SW 1271 (cell line): ENCODE measurements at places on chromosomes 7 and 10.

DNA sequence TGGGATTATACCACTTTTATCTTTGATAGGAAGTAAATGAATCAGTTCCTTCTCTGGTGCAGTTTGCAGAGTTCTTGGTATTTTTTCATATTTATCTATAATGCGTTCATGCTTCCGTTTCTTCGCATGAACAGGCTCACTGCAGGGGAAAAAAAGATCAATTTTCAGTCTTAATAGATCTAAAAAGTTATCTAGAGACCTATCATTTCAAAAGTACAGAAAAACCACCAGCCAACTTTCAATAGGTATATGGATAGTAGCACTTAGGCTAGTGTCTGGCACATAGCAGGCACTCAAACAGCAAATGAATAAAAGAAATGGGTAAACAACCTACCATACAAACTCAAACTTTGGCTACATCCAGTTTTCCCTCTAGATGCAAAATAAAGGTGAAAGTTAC is 5.5 kb downstream of the NOC3L start:
- DNase-seq: no peak

- DNase-seq: no peak
These were observed 106.6 kb downstream of the ADAM22 start for GRCh38 chr7:88040694-88041093.

DNA sequence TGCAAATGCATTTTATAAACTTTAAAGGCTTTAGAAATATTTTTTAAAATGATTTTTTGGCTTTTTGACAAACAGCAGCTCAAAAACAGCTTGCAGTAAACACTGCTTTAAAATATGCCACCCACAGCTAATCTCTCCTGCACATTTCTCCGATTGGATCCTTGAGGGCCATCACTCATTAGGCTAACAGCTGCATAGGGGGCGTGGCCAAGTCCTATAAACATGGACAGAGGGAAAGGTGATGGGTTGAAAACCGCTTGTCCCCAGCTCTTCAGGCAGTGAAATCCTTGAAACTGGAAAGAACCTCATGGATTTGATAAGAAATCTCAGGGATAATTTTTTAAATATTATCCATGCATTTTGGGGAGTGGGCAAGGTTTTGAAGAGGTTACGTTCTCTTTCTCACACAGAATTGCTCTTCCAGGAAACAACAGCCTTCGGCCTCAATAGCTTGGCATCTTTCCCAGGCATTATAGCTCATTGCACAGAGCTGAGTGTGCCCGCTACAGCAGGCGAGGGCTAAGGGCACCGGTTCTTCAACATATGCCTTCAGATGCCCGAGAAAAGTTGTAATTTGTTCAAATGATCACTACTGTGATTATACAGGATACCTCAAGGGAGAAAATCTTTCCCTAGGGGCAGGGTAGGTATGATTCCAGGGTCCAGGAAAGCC is 1.7 kb downstream of the PLEKHS1 start:
- no peak for DNase-seq

DNA sequence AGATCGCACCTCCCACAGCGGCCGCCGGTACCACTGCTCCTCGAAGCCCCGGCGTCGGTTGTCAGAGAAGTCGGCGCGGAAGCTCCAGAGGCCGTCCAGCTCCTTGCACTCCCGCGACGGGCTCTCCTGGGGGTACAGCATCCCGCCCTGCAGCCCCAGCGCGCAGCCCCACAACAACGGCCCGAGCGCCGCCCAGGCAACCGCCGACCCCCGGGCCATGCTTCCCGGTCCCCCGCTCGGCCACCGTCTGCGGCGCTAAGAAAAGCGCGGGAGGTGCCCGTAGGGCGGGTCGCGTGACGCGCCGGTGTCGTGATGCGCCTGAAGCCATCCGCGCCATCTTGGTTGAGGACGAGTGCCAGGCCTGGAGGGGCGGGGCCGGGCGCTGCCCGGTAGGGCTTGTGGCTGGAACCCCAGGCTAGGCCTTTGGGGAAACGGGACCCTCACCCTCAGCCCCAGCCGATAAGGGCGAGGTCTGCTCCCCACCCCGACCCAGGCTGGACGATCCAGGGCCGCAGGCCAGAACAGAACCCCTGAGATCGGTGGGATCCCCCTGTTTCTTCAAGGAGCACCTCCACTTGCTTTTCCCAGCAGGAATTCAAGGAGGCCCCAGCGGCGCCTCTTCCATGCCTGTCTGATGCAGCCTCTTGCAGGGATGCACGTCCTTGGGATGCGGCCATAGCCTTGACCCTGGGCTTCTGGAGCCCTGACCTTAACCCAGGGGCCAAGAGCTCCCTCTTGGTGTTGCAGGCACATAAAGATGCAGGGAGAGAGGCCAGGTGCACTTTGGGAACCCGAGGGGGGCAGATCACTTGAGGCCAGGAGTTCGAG is at the start of gene GUSB:
TSS of gene GUSB (minus strand) at position 249 of the 828 bp plus-strand sequence. CDS start at position 219, 30 bp downstream.
- peak; percentile 78 for DNase-seq

DNA sequence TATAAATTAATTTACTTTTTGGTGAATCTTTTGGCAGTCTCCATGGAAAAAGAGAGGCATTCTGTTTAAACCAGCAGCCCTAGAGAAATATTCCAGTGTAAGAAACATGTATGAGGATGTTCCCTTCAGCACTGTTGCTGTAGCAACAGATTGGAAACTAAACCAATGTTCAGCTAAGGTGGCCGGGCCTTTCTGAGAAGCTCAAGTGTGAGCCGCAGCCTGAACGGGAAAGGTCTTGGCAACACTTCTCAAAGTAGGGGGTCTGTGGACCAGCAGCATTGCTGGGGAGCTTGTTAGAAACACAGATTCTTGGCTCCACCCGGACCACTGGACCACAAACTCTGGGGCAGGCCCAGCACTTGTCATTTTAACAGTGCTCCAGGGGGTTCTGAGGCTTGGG is 36.2 kb downstream of the RAMP3 start:
- no peak for DNase-seq

DNA sequence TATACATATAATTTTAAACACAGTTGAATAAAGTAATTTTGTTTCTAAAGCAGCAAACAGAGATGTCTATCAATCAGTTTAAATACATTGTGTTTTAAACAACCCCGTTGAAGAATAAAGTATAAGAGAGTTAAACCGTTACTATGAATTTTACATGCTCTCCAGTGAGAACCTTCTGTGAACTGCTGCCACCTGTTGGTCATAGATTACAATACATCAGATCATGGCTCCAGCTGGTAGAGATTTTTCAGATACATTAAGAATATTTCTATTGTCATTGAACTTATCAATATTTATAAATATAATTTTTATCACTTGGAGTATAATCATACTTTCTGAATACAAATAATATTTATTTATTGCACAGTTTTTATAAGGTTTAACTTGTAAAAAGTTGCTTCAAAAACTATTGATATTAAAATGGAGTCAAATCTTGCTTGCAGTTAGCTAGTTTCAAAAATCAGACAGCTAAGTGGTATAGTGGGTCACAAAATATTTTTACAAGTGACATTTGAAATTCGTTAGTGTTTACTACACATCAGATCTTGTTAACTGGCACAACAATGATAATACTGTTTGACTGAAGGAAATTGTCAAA is 561.2 kb upstream of the PHF14 start:
- no peak for DNase-seq

DNA sequence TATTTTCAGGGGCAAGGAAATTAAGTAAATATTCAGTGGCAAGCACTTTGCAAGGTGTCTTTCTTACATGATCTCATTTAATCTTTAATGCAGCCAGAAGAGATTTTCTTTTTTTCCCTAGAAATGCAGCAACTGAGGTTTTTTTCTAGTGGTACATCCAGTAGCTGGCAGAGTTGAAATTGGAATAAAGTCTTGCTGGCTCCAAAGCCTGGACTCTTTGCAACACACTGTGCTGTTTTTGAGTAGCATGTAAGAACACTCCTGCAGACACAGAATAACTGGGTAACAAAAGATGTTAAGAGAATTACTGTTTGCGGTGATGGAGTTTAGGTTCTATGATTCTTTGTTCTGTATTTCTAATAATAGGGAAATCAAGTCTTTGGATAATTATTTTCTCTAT is 123.6 kb downstream of the PON1 start:
- DNase-seq: no peak

DNA sequence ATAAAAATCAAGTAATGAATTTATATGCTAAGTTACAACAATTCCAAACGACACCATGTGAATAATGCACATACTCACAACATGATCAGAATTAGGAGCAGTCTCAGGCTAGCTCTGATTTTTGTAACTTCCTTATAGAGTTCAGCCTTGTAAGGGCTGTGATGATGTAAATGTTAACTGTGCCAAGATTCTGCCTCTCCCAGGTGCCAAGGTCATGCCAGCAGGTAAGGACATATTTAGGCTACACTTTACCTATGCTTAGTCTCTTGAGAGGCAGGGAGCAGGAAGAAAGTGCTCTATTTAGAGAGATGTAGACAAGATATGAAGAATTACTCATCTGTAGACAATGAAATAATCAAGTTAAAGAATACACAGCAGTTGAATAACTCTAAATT is 53.6 kb upstream of the AGR3 start:
- no peak for DNase-seq

DNA sequence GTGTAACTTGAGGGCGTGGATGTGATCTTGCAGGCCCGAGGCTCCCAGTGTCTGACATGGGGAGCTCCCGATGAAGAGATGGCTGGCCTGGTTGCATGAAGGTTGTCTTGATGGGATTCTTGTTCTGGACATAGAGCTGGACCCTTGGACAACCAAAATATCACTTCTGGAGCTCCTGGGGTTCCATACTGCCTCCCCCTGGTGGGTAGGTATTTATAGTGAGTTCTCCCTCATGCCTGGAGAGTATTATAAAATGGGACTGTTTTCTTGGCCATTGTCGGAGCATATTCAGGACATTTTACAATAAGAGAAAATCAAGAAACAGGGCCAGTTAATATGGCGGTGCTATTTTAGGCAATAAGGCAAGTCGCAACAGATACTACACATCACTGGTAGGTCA is 32.6 kb upstream of the GIMAP8 start:
- DNase-seq: no peak

DNA sequence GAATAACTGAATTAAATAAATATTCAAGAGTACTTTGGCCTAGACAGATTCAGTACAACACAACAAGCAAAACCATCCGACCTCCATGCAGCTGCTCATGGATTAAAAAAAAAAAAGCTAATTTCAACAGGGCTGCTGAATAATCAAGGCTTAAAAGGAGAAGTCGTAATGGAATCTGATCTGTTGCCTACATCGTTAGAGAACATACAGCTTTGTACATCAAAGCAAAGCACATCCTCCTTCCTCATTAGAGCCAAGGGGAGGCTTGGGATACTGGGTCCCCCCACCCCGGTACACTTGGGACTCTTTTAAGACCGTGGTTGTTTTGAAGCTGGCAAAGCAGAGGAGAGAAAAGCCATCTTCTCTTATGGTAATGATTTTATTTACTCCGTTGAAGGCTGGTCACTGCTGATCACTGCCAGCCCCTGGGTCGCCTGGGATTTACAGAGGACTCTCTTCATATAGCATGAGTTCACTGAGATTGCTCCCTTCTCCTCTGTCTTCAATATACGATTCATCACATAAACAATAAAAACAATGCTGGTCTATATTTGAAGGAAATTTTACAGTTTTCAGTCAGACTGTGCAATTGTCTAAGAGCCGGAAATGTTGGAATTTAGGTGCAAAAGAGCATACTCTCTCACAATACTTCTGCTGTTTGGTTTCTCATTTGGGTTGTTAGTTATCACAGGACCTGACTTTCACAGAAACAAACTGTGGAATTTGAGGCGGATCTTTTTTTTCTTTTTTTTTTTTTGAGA is 148.8 kb downstream of the FAM107B start:
- no peak for DNase-seq

- no peak for DNase-seq
These were observed 82.2 kb downstream of the CFAP58 start for GRCh38 chr10:104435822-104436221.

DNA sequence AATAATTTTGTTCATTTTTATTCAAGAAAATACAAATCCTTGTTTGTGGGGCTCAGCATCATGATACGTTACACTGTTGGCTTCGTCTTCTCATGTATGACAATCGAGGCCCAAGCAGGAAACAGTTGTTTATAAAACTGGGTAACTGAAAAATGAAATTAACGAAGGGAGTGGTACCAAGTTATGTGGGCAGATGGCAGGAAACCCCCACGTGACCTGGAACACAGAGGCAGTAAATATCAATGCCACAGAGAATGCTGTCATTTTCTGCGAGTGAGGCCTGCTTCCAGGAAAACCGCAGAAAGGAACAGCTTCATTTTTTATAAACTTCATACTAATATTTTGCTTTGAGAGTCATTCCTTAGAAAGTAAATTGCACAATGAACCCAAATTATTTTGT is 201.0 kb upstream of the ADARB2 start:
- no peak for DNase-seq

GRCh38 chr7:110502888-110503465 is 588.0 kb upstream of the LRRN3 start:
- no peak for DNase-seq

DNA sequence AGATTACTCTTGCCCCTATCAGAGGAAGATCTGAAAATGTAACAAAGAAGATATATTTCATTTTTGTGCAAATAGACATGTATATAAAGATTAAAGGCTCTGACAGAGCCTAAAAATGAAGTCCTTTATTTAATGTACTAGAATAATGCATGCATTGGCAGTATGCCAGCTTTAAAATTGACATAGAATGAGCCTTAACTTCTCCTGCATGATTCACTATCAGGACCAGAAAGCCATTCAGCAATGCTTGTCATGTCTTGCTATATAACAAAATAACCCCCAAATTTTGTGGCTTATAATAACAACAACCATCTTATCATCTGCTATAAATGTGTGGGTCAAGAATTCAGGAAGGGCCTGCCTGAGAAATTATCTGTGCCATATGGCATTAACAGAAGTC is 411.9 kb downstream of the GRM8 start:
- no peak for DNase-seq

GRCh38 chr7:92244808-92245486 is 767 bp downstream of the KRIT1 start:
- no peak for DNase-seq

DNA sequence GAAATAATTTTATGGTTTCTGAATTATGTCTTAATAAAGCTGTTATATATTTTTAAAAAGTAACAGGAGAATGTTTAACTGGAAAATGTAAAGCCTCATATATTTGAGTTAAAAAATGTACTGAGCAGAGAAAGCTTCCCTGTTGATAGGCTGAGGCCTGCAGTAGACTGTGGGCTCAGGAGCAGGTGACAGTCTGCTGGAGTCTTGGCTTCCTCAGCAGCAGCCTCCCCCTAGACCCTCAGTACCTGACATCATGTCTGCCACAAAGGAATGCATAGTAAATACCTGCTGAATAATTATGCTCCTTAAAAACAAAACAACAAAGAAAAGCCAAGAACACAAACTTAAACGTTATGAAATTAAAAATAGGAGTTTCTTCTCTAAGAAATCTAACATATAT is 73.9 kb upstream of the NOBOX start:
- no peak for DNase-seq

DNA sequence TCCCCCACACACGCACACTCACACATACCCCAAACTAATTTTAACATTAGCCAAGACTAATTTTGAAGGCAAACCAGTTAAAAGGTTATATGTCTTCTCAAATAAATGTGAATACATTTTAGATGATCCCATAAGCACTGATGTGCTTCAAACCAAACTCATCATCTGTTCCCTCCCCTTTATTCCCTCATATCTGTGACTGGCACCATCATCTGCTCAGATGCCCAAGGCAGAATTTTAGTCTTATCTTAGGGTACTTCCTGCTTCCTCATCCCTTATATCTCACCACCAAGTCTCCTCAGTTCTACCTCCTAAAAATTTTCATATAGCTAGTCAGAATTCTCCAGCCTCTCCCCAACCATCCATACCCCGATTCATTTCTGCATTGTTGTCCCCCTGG is 80.4 kb downstream of the UPF2 start:
- DNase-seq: no peak
